ENCODE measurements at places on chromosomes 16 and 17. TPM values are rescaled to one million over a fixed set of nuclear protein-coding genes. Genes with fewer than 3 reads are reported as not detected.

DNA sequence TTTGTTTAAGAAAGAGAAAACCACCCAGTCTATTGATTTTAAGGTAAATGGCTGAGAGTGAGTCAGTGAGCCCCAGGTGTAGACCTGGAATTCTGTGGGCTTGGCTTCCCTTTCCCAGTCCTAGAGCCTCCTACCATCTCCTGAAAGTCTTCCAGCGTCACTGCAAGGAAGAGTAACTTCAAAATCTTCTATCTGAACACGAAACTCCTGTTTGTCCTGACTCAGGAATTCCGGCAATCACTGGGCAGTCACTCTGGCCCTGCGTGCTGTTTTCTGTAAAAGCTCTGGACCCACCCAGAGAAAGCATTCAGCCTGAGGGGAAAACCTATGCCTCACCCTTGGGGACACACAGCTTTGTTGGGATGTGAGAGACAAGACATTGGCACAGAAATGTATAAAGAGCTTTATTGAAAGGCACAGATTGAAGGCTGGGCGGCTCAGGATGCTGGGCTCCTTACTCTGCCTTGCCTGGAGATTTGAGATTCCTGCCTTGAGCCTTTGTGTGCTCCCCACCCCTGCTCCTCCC lies 15.9 kb downstream of the MINK1 start:
- no peak for DNase-seq

DNA sequence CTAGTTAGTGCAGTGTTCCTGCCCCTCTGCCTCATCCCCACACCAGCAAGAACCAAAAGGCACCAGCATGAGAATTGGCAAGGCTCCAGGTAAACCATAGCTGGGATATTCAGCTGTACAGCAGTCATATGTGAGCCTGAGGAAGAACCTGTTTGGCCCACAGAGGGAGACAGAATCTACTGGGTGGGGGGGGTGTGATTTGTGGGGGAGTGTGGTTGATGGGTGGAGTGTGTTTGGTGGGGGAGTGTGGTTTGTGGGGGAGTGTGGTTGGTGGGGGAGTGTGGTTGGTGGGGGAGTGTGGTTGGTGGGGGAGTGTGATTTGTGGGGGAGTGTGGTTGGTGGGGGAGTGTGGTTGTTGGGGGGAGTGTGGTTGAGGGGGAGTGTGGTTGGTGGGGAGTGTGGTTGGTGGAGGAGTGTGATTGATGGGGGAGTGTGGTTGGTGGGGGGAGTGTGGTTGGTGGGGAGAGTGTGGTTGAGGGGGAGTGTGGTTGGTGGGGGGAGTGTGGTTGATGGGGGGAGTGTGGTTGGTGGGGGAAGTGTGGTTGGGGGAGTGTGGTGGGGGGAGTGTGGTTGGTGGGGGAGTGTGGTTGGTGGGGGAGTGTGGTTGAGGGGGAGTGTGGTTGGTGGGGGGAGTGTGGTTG lies 19.5 kb downstream of the MINK1 start:
- peak; percentile 54 for DNase-seq

- DNase-seq: no peak
Observed at GRCh38 chr17:58710948-58711552, 18.6 kb downstream of the RAD51C start.

DNA sequence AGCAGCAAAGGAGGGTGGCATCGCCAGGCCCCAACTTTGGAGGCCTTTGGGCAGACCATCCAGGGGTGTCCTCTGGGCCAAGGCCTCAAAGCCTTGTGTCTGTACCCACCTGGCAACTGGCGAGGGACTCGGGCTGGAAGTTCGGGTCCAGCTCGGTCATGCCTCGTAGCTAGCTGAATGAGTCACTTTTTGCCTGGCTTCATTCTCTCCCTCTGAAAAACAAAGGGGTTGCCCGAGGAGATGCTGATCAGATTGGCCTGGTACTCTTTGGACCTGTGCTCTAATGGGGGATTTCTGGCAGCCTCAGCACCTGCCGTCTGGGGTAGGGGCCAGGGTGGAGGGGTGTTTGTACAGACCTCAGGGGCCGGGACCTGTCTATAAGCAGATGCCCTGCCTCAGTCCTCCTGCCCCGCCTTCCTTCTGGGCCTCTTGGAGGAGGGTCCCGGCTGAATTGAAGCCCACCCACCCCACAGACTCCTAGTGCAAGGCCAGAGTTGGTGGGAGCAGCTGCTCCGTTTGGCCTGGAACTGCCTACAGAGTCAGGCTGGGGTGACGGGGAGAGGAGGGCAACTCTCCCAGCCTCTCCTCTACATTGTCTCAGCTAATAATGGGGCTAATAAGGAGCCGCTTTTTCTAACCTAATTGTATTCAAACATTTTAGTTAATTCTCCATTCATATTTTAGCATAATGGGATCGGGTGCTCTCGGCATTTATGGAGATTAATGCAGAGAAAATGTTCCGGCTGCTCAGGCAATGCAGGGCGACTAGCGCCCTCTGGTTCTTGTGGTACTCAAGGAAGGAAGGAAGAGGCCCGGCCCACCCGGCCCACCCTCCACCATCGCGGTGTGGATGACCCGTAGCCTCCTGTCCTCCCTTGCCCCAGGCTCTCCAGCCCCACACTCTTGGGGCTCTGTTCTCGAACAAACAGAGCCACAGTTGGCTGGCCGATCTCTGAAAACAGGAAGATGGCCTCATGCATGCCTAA lies 21.4 kb upstream of the ABCC3 start:
- no peak for DNase-seq

DNA sequence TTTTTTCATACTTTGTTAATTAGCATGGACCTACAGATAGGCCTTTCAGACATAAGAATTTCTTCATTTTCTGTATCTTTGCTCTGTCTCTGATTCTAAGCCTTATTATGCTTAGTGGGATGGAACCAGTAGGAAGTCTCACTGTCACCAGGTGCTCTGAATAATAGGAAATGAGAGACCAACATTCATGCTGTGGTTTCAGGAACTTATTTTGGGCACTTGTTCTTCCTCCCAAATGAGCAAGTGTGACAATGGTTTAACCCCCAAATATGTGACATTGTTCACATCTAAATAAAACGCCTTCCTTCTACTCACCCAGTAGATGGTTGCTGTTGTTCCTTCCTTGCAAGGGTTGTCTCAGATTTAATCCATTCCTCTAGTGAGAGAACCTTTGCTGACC lies 100.2 kb downstream of the SYCE1L start:
- no peak for DNase-seq

ITGAL gene
- 8.9 TPM for total RNA-seq

Data from ureter (tissue), 1 donor.